ENCODE measurements at places on chromosomes 16 and 17. TPM values are rescaled to one million over a fixed set of nuclear protein-coding genes. Genes with fewer than 3 reads are reported as not detected.

- peak; percentile 97 for DNase-seq
These were observed 14.3 kb downstream of the CMTM3 start for GRCh38 chr16:66618588-66619375.

- DNase-seq: no peak
These were observed 54.1 kb downstream of the VMP1 start for GRCh38 chr17:59761385-59762048.

- DNase-seq: peak; percentile 95
These were observed 28.2 kb downstream of the ATP2C2 start for GRCh38 chr16:84396537-84397008.

DNA sequence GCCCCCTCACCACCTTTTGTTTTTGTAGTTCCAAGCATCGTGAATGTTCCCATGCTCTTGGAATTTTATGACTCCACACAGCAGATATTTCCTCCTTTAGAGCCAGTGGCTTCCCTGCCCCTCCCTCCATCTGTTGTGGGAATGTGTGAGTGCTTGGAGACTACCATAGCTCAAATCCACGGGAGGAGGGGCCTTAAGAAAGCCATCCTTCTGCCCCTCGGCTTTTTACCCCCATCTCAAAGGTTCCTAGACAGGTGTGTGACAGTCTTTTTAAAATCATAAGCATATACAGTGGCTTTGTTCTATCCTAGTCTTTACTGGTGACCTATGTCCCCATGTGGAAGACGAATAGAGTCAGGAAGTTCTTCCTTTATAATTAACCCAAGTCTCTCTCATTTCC, 47.2 kb downstream of the YPEL2 start:
- no peak for DNase-seq

- peak; percentile 83 for DNase-seq
These were observed 13.8 kb downstream of the CHP2 start for GRCh38 chr16:23768581-23768980.

The ALOX12B gene
- 2.0 TPM for total RNA-seq

The CEP112 gene
- 2.4 TPM for total RNA-seq

The C17orf67 gene
- total RNA-seq: 0.64 TPM

The SYNGR3 gene
- 2.9 TPM for total RNA-seq

The PIK3R6 gene
- total RNA-seq: not detected

Data from bronchial epithelial cell (primary cell).